ENCODE measurements at places on chromosomes 2 and 18. TPM values are rescaled to one million over a fixed set of nuclear protein-coding genes. Genes with fewer than 3 reads are reported as not detected.

The VWA3B gene
- total RNA-seq, result not detected

The PER2 gene
- 13.8 TPM for total RNA-seq

The CYTIP gene
- not detected for total RNA-seq

The SLC16A14 gene
- total RNA-seq, result 0.56 TPM

The STPG4 gene
- total RNA-seq, result 0.83 TPM

The ANXA4 gene
- total RNA-seq, result 82.9 TPM

The CCDC141 gene
- total RNA-seq, result not detected

The PIGN gene
- total RNA-seq, result 29.5 TPM

The MGAT4A gene
- 4.6 TPM for total RNA-seq

The FAM228A gene
- total RNA-seq, result not detected

The TEX44 gene
- total RNA-seq, result not detected

The SERPINB11 gene
- total RNA-seq, result not detected

The PTH2R gene
- not detected for total RNA-seq

The STEAP3 gene
- total RNA-seq, result 23.8 TPM

The MAL gene
- total RNA-seq, result not detected

The GPR39 gene
- 7.2 TPM for total RNA-seq

The CHAC2 gene
- 10.5 TPM for total RNA-seq

The SKOR2 gene
- not detected for total RNA-seq

The MC2R gene
- not detected for total RNA-seq

The ABCA12 gene
- total RNA-seq, result 37.8 TPM

The INHBB gene
- total RNA-seq, result 0.16 TPM

The CD8B gene
- total RNA-seq, result not detected

The EGR4 gene
- total RNA-seq, result 0.22 TPM

The CDK5R2 gene
- total RNA-seq, result not detected

The ASB18 gene
- total RNA-seq, result not detected

The RNF138 gene
- 64.5 TPM for total RNA-seq

The C2orf66 gene
- 0.98 TPM for total RNA-seq

The SLC4A3 gene
- 4.7 TPM for total RNA-seq

The HOXD10 gene
- not detected for total RNA-seq

The UGT1A5 gene
- total RNA-seq, result not detected

The MYO5B gene
- total RNA-seq, result 26.7 TPM

The SULT1C4 gene
- total RNA-seq, result not detected

The TBR1 gene
- total RNA-seq, result 0.26 TPM

The EFHD1 gene
- not detected for total RNA-seq

The CRYGD gene
- total RNA-seq, result not detected

The LAMA1 gene
- 9.6 TPM for total RNA-seq

The CABYR gene
- 3.0 TPM for total RNA-seq

The ACVR1C gene
- total RNA-seq, result 0.12 TPM

The ANKRD30BL gene
- not detected for total RNA-seq

The SERPINB7 gene
- 2.6 TPM for total RNA-seq

The PIEZO2 gene
- total RNA-seq, result 0.49 TPM

The OXER1 gene
- not detected for total RNA-seq

The ING5 gene
- 35.5 TPM for total RNA-seq

The TNS1 gene
- 3.3 TPM for total RNA-seq

The FAM161A gene
- 2.3 TPM for total RNA-seq

The FKBP7 gene
- 8.4 TPM for total RNA-seq

The OSGEPL1 gene
- total RNA-seq, result 3.7 TPM

The TMEM200C gene
- not detected for total RNA-seq

The FIGN gene
- 9.0 TPM for total RNA-seq

The RUFY4 gene
- not detected for total RNA-seq

The ADGRF3 gene
- not detected for total RNA-seq

The NEB gene
- total RNA-seq, result 1.2 TPM

The MYO3B gene
- total RNA-seq, result not detected

The ST8SIA5 gene
- total RNA-seq, result not detected

The IL1A gene
- 170 TPM for total RNA-seq

The SPP2 gene
- not detected for total RNA-seq

The COL6A3 gene
- total RNA-seq, result 0.19 TPM

The CHRND gene
- total RNA-seq, result not detected
